ENCODE measurements at places on chromosomes 2 and 18.

GRCh38 chr18:48762836-48763718, 187.7 kb downstream of the SMAD7 start:
- no peak for DNase-seq

DNA sequence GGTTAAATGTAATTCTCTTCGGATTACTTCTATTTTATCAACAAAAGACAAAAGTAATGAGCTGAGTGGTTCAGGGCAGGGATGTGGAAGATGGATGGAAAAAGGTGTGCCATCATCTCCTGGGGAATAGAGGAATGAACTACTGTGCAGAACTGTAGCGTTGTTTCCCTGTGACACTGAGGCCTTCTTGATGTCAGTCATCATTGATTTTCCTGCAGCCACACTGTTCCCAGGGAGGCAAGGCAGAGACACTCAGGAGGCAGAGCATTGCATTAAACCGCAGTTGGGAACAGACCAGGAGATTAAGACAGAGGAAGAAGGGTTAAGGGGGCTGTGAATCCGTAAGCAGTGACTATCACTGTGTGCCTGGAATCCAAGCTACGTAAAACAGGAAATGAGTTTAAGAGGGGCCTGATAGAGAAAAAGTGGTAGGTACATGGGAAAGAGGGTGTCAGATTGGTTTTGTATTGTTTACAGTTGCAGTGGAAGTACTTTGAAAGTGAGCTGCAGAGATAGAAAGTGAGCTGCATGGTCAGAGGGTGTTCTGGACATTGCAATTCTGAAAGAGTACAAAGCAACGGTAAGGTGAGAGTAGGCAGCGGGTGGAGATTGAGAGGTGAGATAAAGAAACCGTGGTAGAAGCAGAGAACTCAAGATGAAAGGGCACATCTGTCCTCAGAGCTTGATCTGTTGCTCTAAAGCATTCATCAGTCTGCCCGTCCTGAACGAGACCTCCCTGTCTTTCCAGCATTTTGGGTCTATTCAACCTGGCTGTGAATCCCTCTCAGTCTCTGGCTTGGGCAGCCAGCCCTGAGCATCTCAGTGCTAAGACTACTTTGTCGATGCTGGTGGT, 793.4 kb upstream of the CELF4 start:
- DNase-seq: no peak

GRCh38 chr2:217800433-217801114, 202.2 kb downstream of the TNS1 start:
- no peak for DNase-seq

DNA sequence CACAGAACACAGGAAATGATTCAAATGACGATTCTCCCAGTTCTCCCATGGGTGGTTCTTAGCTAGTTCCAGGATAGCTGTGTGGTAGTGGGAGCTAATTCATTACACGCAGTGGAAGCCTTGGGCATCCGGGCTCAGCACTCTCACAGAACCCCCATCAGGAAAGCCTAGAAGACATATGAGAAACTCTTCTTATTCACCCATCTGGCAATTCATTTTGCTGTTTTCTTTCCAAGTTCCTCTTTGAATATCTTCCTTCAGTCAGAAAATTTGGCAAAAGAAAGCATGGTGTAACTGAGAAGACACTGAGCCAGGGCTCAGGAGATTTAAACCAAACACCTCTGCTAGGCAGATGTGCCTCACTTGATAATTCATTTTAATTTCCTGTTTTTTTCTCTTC, 85.2 kb upstream of the FN1 start:
- no peak for DNase-seq

DNA sequence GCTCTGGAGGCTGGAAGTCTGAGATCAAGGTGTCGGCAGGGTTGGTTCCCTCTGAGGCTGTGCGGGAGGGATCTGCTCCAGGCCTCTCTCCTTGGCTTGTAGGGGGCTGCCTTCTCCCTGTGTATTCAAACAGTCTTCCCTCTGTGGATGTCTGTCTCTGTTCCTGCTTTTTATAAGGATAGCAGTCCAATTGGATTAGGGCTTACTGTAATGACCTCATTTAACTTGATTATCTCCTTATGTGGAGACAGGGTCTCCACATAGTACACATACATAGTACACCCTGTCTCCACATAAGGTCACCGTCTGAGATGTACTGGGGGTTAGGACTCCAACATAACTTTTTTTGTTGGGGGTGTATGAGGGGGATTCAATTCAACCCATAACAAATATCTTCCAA, 30.5 kb downstream of the TCF7L1 start:
- no peak for DNase-seq

DNA sequence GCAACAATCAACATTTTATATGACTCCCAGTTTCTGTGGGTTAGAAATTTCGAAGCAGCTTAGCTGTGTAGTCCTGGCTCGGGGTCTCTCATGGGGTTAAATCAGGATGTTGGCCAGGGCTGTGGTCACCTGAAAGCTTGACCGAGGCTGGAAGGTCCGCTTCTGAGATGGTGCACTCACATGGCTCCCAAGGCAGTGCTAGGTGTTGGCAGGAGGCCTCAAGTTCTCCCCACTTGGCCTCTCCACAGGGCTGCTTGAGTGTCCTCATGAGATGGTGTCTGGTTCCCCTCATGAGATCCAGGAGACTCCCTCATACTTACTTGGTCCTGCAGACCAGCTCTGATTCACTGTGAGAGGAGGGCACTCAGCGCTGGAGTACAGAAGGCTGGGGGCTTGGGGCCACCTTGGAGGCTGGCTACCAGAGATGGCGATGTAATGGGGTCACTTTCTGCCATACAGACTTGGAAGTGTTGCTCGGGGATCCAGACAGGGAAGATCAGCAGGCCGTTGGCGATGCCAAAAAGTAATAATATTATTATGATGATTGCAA, 98.8 kb downstream of the INHBB start:
- no peak for DNase-seq

DNA sequence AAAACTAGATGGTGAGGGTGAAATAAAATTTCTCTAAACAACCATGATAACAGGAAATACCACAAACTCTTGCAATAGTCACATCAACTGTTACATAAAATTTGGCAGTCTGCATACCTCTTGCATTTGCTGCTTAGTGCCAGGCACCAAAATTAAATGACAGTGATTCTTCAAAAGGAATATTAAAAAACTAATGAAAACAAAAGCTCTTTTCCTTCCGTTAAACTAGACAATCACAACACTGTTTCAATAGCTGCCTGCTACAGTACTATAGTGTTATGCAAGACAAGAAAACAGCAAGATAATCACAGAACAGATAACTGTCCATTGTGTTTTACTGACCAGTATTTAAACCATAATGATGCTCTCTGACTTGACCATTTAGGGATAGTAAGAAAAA, 239.0 kb upstream of the SMAD7 start:
- no peak for DNase-seq

- DNase-seq: no peak
These were observed 131.2 kb downstream of the LYPD6B start for GRCh38 chr2:149169656-149170055.

- no peak for DNase-seq
These were observed 340.5 kb downstream of the PARD3B start for GRCh38 chr2:204885747-204886146.

DNA sequence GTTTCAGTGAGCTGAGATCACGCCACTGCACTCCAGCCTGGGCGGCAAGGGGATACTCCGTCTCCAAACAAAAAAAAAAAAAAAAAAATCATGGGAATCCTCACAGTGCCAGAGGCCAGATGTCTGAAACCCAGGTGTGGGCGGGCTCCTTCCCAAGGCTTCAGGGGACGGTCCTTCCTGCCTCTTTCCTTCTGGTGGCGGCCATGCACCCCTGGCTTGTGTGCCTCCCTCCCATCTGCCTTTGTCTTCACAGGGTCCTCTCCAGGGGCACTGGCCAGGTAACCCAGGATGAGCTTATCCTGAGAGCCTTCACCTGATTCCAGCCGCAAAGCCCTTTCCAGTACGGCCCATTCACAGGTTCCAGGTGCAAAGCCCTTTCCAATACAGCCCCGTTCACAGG, 40.9 kb upstream of the GPC1 start:
- no peak for DNase-seq

DNA sequence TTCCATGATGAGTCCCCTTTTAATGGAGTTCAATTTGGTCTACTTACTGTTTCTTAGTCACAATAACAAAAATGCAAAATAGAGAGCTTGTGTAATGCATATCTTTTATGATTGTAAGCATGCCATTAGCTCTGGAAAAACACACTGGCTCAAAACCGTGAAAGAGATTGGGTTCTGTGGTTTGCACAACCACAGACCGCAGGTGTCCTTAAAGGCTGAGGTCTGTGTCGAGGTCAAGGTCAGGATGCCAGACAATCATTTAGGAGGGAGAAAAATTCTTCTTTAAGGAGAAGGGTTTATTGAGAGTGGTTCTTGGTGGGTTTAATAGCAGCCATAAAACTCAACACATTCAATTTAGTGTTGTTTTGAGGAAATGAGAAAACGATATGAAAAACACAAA, 487.2 kb downstream of the GALR1 start:
- no peak for DNase-seq

DNA sequence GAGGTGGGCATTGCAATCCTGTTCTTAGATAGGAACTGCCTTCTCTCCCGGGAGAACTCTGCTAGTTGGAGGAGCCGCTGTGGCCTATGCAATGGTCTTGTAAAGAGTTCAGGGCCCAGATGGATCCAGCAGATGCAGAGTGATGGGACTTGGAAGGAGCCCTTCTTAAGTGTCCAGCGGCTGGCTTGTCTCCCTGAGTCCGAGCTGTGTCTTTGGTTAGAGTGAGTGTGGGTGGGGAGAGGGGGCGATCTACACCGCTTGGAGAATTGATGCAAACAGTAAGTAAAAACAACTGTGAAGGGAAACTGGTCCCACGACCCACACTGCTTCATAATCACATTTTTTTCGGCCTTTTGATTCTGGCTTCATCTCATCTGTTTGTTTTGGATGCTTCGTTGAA, 89.8 kb upstream of the CYRIA start:
- DNase-seq: no peak

DNA sequence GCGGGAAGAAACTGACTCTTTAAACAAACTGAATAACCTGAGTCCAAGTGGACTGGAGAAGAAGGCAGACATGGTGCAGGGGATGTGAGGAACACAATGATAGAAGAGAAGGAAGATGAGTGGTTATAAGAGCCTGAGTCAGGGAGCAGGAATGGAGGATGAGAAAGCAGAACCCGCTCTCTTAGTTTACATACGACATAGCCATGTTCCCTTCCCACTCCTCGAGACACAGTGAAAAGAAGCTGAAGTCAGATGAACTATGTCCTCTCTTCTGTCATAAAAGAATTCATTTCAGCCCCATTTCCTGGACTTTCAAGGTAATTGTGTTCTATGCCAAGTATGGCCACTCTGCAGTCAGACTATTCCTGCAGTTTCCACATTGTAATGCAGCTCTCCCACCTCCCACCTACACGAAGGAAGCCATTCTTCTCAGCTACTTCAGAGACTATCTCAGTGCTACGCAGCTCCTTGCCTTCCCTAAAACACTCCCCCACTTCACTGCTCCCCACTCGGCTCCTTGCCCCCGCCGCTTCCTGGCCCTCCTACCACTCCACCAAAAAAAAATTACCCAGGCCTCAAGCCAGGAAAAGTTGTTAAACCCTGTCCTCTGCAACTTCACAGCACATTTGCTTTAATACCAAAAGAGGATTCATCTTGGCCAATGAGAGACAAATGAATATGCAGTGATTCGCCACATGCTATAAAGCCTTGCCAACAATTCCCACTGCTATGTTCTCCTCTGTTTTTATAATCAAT, 323.4 kb upstream of the EPHA4 start:
- DNase-seq: no peak

- DNase-seq: no peak
These were observed 289.7 kb downstream of the LPIN1 start for GRCh38 chr2:12035956-12036639.

DNA sequence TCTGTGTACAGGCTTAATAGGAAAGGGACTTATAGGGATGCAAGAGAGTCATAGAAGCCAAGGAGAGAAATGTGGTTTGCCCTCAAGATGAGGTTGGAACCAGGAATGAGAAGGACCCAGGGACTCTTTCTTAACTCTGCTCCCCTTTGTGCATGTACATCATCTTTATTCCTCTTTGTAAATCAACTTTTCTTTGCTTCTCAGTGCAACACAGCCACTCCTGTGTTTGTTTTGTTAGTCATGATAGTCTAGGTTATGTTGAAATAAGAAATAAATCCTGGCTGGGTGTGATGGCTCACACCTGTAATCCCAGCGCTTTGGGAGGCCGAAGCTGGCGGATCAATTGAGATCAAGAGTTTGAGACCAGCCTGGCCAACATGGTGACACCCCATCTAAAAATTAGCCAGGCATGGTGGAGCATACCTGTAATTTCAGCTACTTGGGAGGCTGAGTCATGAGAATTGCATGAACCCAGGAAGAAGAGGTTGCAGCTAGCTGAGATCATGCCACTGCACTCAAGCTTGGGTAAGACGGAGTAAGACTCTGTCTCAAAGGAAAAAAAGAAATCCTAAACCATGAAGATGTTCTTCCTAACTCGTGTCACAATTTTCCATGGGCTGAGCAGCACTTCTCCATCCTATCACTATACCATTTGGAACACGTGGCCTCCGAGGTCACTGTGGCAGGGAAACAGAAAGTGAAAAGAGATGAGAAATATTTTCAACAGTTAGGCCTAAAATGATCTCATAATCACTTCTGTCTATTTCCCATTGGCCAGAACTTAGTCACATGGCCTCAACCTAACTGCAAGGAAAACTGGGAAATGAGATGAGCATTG, 73.0 kb upstream of the TMEM17 start:
- no peak for DNase-seq

- DNase-seq: no peak
These were observed 158.5 kb downstream of the TPO start for GRCh38 chr2:1571477-1572417.

DNA sequence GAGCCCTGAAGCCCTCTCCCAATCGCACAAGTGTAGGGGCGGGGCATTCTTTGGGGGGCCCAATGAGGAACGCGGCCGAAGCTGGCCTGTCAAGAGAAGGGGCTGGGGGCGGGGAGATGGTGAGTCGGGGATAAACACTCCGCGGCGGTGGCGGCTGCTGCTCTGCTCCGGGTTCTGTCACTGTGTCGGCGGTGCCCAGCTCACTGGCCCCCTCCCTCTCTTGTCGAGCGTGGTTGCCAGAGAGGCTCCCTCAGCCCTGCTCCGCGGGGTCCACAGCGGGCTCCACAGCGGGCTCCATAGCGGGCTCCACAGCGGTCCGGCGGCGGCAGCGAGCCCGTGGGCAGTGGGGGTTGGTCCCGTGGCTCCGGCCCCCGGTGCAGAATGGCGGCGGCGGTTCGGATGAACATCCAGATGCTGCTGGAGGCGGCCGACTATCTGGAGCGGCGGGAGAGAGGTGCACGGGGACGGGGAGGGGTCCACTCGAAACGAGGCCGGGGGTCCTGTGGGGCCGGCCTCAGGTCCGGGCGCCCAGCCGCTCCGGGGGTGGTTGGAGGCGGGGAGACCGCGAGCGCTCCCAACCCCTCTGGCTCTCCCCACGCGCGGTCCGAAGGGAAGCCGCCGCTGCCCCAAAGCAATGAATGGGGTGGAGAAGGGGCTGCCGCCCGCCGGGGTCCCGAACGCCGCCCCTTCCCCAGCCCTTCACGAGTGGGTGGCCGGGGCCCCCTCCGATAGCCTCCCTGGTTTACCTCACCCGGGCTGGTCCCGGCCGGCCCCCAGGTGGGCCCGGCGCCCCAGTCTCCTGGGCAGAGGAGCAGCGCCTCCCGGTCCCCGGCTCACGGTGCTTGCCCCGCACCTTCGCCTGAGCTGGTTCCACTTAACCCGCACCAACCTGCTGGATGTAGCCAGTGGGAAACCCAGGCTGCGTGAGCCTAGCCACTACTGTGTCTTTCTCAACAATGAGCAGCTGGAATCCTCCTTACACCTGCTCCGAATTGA, at the start of gene MXD1:
Gene MXD1, plus strand, starts transcription at position 160 of the 996 bp plus-strand sequence. Its CDS starts 222 bp downstream, at position 382.
- peak; percentile 41 for DNase-seq

- DNase-seq: no peak
These were observed 20.5 kb downstream of the SH2D6 start for GRCh38 chr2:85439025-85439472.

All from CD8-positive, alpha-beta T cell (primary cell).